Foreskin fibroblast (primary cell): ENCODE measurements at places on chromosomes 5 and 9.

DNA sequence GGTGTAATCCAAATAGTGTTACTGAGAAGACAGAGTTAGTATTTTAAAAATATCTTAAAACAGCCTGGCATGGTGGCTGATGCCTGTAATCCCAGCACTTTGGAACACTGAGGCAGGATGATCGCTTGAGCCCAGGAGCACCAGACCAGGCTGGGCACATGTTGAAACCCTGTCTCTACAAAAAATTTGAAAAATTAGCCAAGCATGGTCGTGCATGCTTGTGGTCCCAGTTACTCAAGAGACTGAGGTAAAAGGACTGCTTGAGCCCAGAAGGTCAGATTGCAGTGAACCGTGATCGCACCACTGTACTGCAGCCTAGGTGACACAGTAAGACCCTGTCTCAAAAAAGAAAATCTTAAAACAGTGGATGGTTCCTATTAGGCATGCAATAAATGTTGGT, 12.4 kb downstream of the IFNA1 start:
- DNase-seq = no peak

DNA sequence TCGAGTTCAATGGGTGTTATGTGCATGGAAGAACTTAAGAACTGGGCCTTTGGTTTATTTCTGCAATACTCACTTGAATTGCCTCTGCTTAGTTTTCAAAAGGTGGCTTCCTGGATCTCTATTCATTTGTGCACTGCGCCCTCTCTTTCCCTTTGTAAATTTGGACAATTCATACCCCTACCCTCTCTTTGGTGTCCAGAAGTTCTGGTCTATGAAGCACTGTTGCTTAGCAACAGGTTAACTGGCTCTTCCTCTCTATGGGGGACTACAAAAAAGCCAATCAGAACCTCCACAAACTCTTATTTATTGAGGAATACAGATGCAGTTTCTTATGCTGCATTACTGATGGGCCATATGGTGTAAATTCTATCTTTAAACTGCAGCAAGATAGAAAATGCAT, 13.5 kb upstream of the FAM120A start:
- no peak for DNase-seq

GRCh38 chr9:127572961-127573721, 38.9 kb upstream of the STXBP1 start:
- peak; percentile 74 for DNase-seq

- peak; percentile 9 for DNase-seq
These were observed 150.9 kb downstream of the OSTF1 start for GRCh38 chr9:75239176-75239575.

DNA sequence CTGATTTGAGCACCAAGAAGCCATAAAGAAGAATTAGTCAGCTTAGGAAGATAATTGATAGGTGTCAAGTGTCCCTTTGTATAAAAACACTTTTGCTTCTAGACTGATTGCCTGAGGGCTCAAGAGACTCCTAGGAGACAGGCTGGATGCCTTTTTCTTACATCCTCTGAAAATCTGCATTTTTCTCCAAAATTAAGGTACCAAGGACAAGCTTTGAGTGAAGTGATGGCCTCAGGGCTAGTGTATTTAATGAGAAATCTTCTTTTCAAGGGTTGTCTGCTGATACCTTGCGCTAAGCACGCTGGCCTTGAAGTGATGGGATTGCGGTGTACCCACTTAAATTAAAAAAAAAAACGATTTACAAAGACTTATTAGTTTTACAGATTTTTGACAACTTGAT, 304.0 kb downstream of the TLR4 start:
- no peak for DNase-seq

GRCh38 chr5:171205375-171205774, 103.7 kb upstream of the TLX3 start:
- no peak for DNase-seq

- no peak for DNase-seq
These were observed 30.9 kb upstream of the SEMA6A start for GRCh38 chr5:116605310-116606070.

DNA sequence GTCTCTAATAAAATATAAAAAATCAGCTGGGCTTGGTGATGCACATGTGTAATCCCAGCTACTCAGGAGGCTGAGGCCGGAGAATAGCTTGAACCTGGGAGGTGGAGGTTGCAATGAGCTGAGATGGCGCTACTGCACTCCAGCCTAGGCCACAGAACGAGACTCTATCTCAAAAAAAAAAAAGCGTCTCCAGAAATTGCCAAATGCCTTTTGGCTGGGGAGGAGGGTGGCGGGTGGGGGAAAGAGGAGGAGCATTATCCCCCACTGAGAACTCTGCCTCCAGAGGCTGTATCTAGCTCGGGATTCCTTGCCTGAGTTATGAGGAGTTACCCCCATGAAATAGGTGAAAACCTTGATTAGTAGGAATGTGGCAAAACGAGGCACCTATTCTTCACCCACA, 4.8 kb downstream of the ROPN1L start:
- DNase-seq = no peak

- no peak for DNase-seq
These were observed 16.9 kb downstream of the RABL6 start for GRCh38 chr9:136824496-136825225.

DNA sequence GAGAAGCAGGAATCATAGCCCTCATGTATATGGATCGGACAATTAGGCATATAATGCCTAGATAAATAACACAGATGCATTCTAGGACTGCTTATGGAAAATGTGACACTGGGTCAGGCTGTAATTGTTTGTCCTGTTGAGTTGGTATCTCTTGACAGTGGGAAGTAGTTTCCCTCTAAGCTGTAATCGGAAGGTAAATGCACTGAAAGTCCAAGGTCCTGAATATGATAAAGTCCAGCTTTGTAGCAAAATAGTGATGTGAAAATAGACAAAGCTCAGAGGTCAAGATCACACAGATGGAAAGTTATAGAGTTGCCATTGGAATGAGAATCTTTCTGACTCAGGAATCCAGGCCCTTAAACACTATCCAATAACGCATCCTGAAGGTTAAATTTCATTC, 214.2 kb downstream of the GABRB2 start:
- no peak for DNase-seq

GRCh38 chr5:218457-219291, 554 bp downstream of the SDHA start:
- DNase-seq = peak; percentile 64

DNA sequence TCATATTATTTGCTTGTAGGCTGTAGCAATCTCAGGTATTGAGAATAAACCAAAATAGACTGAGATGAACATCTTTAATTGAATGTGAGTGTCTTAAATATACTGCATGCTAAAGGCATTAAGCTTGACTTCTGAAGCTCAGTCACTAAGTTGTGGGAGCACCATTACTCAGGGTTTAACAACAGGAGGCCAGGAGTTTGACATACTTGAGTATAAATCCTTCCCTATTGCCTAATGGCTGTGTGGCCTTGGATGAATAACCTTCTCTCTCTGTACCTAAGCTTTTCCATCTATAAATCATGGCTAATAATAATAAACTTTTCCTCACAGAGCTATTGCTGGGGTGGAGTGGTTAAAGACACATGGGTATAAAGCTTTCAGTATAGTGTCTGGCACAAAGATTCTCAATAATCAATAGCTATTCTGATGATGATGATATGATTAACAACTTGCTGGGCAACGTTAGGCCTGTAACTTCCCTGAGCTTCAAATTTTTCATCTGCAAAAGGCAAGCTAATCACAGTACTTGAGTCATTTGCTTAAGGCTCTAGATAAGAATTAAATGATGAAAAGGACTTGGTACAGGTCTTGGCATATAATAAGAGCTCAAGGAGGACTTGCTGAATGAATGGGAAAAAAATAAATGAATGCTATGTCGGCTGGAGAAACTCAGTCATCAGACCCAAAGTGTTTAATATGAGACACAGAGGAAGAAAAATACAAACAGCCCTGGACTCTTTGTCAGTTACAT, 174.0 kb upstream of the IL12B start:
- peak; percentile 64 for DNase-seq

DNA sequence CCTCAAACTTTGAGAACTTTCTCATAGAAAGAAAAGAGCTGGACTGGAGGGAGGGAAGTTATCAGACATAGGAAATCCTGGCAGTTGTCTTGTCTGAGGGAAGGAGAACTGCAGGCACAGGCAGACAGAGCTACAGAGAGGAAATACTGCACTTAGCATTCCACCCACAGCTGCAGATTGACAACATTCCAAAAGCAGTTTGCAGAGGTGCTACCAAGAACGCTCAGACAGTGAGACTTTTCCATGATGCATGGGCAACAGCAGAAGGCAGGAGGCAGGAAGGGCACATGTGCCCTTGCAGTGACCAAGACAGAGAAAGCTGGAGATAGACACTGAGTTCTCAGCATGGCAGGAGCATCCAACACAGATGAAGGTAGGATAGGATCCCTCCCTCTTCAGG, 327.5 kb upstream of the ZNF462 start:
- no peak for DNase-seq

DNA sequence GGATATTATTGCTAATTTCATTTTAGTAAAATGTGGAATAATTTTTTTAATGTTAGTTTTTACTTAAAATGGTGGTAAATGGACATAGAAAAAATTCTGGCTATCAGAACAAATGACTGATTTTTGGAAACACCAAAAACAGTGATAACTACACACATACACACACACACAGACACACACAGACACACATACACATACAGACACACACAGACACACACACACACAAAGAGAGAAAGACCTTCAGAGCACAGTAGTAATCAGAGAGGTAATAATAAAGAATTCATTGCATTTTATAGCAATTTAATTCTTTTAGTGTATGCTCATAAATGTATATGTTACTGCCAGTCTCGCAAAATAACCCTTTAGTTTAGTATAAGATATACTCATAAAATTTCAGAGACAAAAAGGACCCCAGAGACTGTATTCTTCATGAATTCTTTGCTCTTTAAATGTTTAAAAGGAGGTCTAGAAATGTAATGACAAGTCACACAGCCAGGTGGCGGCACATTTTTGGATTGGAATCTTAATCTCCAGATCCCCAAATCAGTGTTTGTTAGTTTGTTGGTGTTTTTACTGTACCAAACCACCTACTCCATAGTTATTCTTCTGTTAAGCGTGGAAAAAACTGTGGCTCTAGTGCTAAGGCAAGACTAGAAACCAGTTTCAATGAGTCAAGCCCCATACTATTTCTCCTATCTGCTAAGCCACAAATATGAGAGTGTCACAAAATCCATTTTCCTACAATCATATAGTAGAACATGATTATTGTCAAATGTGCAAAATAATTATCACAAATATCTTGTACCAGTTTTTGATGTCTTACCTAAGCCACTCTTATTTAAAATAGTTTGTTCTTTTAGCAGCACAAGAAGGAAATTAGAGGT, 109.9 kb downstream of the EDIL3 start:
- DNase-seq = no peak

DNA sequence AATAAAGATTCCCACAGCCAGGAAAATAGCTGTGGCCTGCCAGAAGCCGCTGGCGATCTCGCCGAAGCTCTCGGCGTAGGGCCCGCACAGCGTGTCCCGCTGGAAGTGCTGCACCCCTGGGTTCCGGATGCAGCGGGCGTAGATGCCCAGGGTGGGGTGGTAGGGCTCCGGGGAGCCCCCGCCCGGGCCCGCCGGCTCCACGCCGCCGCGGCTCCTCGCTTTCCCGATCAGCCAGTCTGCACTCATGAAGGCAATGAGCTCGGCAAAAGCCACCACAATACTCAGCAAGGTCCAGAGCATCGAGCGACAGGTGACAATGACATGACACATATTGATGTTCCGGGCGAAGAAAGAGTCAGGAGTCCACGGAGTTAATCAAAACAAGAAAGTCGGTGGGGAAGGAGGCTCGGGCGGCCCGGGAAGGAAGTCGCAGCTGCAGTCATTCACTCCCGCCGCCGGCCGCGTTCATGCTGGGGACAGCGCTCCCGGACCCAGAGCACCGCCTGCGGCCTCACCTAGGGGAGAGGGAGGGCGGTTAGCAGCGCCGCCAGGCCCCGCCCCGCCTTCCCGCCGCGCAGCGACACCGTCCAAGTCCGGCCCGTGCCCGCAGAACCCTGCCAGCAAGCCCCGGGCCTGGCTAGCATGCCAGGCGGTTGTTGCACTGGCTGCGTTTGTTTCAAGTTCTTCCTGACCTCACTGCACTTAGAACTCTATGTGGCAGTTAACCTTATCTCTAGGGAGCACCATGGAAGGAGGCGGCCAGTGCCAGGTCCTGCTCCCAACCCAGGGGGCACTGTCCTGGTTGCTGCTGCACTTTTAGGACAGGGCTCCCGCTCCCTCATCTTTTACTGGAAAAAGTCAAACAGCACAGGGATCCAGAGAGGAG, 138.4 kb downstream of the LHFPL2 start:
- DNase-seq = no peak

- peak; percentile 69 for DNase-seq
These were observed 21.7 kb upstream of the NSD1 start for GRCh38 chr5:177111720-177112394.

DNA sequence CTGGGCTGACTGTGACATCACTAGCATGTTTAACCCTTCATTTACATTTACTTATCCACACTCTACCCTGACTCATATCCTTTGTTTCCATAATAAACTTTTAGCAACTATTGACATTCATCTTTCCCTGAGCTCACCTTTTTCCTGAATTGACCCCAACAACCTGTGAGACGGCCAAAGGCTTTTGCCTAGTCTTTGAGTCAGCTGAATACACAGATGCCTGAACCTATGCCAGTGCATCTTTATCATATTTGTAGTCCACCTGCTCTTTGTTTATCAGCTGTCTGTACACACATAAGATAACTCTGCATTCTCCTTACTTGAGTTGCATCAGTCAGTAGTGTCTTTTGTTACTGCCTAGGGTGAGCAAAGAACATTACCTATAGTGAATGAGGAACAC, 128.5 kb upstream of the HMHB1 start:
- DNase-seq = no peak
